ENCODE measurements at places on chromosomes 13 and 19.

DNA sequence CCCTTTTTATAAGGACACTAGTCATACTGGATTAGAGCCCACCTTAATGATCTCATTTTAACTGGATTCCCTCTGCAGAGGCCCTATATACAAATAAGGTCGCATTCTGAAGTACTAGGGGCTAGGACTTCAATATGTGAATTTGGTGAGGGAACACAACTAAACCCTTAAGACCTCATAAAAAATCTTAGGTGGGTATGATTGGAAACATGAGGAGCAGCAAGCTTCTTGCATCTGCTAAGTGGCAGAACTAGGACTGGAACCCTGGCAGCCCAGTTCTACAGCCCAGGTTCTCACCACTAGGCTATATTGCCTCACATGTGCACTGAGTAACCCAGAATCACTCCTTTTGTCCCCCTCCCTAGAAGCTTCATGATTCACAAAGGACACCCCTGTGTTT, 17.1 kb upstream of the GRWD1 start:
- DNase-seq, result no peak

GRCh38 chr13:26821672-26822071, 61.1 kb upstream of the GPR12 start:
- DNase-seq, result no peak

DNA sequence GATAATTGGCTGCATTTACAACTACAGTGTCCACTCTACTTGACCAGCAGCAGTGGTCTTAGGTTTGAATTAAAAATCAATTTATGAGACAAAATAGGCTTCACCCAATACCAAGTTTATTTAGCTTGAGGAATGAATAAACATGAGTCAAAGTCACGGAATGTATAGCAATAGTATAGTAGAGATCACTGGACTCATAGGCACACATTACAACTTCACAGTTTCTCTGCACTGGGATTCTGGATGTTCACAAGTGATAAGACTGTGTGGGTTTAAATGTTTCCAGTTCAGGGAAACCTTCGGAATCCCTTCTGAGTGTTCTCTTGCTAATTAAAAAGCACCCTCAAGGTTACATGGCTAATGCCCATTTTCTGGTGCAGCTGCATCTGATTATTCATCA, 1064.9 kb downstream of the SLITRK5 start:
- DNase-seq, result no peak

DNA sequence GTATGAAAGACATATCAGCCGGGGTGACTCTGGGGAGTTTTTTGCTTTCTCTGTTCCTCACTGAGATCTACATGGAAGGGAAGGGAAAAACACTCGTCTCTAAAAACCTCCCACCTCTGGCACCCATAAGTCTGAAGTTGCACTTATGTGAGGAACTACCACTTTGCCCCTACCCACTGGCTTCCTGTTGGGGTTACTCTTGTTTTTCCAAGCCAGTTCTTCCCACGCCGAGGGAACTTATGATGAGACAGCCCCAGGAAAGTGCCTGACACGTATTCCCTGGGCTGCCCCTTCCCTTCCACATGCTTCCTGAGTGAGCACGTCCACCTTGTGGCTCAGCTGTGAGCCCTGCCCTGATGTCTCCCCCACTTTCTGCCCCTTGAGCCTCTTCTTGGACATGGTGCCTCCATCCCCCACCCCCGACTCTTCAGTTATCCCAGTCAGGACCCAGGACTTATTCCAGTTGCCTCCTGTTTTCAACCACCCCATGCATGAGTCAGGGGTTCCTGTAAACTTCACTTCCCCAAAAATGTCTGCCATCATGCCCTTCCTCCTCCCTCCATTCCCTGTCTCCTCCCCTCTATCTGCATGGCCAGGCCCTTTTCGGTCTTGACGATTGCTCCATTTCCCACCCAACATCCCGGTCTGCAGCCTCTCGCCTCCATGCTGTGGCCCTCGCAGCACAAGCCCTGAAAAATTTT, 5.1 kb upstream of the SIGLEC7 start:
- DNase-seq, result no peak

GRCh38 chr13:52345048-52345447, 60.9 kb downstream of the THSD1 start:
- DNase-seq, result no peak

GRCh38 chr19:50513746-50514345, at the start of gene ASPDH:
TSS of gene ASPDH (minus strand) at chr19:50513913. CDS start at chr19:50513823, 90 bp downstream.
- DNase-seq, result no peak

- no peak for DNase-seq
These were observed 15.8 kb downstream of the ARHGAP33 start for GRCh38 chr19:35790981-35791813.

- DNase-seq, result no peak
These were observed 20.0 kb upstream of the WTIP start for GRCh38 chr19:34461375-34462100.

GRCh38 chr13:112710855-112711527, 21.2 kb downstream of the ATP11A start:
- no peak for DNase-seq

GRCh38 chr19:11657307-11657706, 60.0 kb downstream of the ZNF627 start:
- no peak for DNase-seq

DNA sequence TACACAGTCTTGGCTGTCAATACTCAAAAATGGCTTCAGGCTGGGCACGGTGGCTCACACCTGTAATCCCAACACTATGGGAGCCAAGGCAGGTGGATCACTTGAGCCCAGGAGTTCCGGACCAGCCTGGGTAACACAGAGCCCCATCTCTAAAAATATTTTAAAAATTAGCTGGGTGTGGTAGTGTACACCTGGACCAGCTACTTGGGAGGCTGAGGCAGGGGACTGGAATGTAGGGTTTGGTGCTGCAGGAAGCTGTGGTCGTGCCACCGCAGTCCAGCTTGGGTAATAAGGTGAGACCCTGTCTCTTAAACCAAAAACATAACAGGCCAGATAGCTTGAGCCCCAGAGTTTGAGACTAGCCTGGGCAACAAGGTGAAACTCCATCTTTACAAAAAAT, 6.7 kb upstream of the CHERP start:
- no peak for DNase-seq

DNA sequence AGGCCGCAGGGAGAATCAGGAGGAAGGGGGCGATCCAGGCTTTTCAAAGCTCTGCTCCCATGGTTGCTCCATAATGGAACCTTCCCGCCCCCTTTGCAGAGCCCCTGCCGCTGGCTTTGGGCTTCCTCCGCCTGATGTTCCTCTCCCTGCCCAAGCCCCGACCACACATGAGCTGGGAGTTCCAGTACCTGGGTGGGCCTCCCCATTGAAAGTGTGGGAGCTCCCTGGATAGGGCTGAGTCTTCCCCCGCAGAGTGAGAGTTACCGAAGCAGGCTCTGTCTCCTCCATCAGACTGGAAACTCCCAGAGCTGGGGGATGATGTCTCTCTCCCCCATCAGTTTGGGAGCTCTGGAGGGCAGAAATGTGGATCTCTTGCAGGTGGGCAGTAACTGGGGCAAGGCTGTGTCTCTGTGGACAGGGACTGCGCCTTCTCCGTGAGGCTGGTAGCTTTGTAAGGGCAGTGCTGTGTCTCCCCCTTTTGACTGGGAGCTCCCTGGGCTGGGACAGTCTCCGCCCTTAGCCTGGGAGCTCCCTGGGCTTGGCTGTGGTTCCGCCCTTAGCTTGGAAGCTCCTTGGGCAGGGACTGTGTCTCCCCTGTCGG, 722 bp downstream of the DCAF15 start:
- peak; percentile 7 for DNase-seq

DNA sequence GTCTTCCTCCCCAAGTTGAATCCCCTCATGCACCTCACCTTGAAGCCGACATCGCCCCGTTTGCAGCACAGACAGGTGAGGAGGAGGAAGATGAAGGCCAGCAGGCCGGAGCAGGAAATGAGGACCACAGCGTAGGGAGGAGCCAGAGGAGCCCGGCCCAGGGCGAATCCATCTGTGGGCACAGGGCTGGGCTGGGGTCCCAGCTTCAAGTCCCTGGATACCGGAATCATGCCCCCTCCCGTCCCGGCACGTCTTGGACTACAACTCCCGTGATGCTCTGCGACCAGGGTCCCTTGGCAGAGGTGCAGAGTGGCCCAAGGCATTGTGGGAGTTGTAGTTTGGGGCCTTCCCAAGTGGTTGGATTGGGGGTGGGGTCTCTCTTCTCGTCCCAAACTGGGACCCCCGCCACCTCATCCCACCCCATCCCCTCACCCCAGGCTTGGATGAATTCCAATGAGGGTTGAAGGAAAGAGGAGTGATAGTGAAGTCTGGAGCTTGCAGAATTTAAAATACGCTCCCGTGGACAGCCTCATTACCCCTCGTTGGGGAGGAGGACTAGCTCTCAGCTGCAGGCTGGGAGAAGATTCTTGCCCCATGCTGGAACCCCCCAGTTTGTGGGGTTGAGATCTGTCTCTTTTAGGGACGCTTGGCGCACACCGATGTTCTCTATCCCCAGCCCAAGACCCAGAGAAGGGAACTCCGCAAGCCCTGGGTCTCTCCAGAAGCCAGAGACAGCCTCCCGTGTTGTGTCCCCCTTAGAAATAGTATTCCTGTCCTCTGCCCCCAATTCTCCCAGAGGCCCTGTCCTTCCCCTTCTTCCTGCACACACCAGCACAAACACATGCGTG, 990 bp downstream of the LMTK3 start:
- no peak for DNase-seq

- DNase-seq, result no peak
These were observed 15.3 kb upstream of the SPATA13 start for GRCh38 chr13:24145240-24145639.

- no peak for DNase-seq
These were observed 314.7 kb downstream of the OLFM4 start for GRCh38 chr13:53343361-53343744.

GRCh38 chr13:93740334-93740733, 513.7 kb downstream of the GPC6 start:
- DNase-seq, result no peak

DNA sequence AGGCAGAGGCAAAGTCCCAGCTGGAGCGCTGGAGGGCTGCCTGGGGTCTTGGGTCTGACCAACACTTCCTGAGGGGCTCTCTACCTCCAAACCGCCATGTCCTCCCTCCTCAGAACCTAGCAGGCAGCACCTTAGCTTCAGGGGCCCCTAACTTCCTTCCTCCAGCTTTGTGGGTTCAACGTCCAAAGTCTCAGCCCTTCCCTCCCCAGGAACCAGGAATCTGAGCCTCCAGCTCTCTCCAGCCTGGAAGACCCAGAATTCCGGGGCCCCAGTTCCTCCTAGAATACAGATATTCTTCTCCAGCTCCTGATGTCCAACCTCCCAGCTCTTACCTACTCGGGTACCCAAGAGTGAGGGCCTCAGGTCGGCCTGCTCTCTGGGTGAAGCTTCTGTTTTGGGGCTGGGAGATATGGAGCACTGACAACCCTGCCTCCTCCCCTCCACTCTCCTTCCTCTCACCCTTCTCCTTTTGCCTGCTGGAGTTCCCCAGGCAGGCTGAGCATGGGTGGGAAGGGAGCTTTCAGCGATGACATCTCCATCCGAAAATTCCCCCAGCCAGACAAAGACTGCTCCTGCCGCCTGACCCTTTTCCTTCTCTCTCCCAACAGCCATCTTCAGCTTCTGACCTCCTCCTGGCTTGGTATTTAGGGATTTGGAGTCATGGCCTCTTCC, 3.5 kb downstream of the TMEM150B start:
- DNase-seq, result no peak

GRCh38 chr13:75860935-75861334, 224.8 kb downstream of the LMO7 start:
- no peak for DNase-seq

GRCh38 chr19:39351537-39352064, 9.4 kb downstream of the SAMD4B start:
- no peak for DNase-seq

DNA sequence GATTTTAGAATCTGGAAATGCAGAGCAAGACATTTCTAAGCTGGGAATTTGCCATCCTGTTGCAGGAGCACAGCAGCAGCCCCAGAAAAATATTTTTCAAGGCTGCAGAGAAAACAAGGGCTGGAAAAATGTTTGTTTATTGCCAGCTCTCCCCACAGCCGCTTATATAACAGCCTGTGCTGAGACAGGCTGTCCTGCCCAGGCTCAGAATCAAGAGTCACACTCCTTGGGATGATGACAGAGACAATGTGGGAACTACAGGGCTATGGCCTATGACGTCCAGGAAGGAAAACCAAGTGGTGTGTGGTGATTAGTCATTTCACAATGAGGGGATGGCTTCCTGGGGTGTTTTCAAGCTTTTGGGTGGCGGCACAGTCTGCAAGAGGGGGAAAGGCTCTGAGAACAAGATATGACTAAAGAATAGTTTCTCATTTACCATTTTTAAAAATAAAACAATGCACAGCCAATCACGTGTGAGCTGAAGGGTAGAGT, 136.3 kb upstream of the SERP2 start:
- peak; percentile 60 for DNase-seq

GRCh38 chr13:80498433-80498832, 157.5 kb upstream of the SPRY2 start:
- no peak for DNase-seq

DNA sequence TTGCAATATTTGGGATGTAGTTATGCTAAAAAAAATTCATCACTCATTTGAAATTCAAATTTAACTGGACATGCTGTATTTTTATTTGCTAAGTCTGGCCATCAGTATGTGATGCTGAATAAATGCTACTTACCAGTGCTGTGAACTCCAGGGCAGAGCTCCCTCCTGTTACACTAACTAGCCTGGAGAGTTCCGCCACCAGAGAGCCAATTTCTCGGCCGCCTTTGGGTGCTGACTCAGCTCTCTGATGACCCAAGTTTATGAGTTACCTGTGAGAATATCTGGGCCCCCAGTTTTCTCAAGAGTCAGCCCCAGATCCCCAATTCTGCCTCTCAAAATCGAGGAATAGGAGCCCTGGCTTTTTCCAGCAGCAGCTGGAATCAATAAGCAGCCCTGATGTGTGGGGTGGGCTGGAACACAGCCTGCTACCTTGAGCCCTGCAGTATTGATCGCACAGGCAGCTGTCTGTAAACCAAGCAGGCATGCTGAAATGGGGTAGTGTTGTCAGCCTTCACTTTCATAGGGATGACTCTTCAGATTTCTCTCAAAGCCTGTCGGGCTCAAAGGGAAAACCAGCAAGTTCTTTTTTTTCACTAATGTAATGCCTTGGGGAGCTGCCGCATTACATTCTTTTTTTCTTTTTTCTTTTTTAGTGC, 113.7 kb downstream of the DNAJC15 start:
- no peak for DNase-seq

DNA sequence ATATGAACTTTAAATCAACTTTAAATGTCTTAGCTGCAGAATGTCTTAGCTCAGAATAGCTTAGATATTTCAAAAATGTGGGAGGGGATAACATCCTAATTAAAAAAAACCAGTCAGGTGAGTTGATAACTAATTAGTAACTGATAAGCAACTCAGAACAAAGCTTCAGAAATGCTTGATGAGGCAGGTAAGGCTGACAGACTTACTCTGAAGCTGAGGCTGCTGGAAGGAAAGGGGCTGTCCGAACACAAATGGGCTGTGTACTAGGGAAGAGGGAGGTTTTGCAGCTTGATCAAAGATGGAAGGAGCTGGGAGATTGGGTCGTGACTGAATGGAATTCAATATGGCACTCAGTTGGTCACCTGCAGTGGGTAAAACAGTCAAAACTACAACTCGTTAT, 91.2 kb upstream of the FBXL3 start:
- no peak for DNase-seq

GRCh38 chr19:4713384-4713951, 10.2 kb downstream of the DPP9 start:
- peak; percentile 93 for DNase-seq

- DNase-seq, result no peak
These were observed 73.8 kb upstream of the MIR17HG start for GRCh38 chr13:91273675-91274074.

- no peak for DNase-seq
These were observed 36.8 kb upstream of the TPM4 start for GRCh38 chr19:16039545-16039944.

GRCh38 chr19:33094436-33095067, 13.6 kb downstream of the GPATCH1 start:
- DNase-seq, result no peak

GRCh38 chr19:40143612-40144011, 47.6 kb upstream of the MAP3K10 start:
- no peak for DNase-seq

Measured in amniotic stem cell (primary cell).